ENCODE measurements at places on chromosomes 11 and 22.

- DNase-seq, result no peak
Measured at GRCh38 chr11:57812634-57813033, 51.0 kb downstream of the CTNND1 start.

DNA sequence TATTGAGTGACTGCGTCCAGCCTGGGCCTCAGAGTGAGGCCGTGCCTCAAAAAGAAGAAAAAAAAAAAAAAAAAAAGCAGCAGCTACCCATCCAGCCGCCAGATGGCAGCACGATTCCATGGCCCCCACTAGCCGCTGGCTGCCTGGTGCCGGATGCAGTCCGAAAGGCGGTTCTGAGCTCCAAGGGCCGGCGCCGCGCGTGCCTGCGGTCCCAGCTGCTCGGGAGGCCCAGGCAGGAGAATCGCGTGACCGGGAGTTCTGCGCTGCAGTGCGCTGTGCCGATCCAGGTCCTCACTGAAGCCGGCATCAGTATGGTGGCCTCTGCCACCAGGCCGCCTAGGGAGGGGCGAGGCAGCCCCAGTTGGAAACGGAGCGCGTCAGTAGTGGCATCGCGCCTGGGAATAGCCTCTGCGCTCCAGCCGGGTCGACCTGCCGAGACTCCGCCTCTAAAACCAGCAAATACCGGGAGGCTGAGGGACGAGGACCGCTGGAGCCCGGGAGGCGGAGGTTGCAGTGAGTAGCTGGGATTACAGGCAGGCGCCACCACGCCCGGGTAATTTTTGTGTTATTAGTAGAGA, 19.3 kb downstream of the SCARF2 start:
- DNase-seq, result peak; percentile 64

DNA sequence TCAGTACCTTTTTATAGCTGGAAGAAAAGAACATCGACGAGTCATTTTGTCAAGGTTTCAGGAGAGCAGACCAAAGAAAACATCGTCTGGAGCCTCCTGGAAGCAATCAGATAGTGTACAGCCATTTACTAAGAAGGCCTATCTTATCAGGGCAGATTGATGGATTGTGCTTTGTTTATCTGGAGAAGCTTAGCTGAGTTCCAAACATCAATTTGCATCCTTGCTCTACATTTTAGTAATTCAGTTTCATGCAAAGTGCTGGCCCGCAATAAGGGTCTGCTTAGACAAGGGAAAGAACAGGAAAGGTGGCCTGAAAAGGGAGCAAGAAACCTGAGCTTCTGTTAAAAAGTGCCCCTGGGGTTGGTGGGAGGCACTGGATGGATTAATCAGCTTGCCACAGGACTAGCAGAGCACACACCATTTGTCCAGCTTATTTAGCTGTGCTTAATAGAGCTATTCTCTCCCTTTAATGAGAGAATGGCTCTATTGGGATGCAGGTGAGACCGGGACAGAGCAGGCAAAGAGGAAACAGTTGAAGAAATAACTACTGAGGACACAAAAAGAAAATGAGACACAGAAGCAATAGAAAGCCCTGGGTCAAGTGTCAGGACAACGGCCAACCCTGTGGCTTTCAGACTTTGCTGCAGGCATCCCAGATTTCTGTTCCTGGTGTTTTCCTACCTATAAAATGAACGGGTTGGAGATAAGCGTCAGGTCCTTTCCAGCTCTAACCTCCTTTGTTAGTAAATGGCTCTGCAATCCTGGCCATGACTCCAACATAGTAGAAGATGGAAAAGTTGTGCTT, 122.1 kb upstream of the TTC12 start:
- DNase-seq, result no peak

- DNase-seq, result no peak
Measured at GRCh38 chr11:126884594-126884993, 116.0 kb downstream of the KIRREL3 start.

DNA sequence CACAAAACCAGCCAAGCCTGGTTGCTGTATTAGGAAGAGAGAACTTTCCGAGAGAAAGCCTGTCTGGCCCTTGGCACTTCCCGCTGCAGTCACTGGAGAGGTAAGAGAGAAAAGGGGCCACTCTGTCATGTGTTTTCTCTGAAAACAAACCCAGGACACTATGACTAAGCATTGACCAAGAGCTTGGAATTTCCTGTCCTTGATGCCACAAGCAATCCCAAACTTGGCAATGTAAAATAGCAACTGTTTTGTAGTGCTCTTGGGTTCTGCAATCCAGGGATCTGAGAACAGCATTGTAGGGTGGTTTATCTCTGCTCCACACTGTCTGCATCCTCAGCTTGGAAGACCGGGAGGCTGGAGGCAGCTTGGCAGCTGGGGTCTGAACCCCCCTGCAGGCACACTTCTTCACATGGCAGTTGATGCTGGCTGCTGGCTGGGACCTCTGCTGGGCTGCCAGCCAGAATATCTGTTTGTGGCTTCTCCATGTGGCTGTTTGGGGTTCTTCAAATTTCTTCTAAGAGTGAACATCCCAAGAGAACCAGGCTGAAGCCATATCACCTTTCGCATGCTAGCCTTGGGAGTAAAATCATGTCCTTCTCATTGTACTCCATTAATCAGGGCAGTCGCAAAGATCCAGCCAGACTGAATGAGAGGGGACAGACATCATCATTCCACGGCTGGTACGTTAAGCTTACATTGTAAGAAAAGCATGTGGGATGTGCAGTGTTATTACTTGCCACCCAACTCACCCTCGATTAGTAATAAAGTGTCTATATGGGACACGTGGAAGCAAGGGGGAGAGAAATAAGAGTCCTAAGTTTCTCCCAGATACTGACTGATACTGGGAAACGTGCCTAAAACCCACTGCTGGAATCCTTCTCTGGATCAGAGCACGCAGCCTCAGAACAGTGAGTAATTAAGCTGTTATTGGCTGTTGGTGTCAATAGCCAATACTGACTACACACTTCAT, 537.4 kb upstream of the B3GAT1 start:
- DNase-seq, result no peak

DNA sequence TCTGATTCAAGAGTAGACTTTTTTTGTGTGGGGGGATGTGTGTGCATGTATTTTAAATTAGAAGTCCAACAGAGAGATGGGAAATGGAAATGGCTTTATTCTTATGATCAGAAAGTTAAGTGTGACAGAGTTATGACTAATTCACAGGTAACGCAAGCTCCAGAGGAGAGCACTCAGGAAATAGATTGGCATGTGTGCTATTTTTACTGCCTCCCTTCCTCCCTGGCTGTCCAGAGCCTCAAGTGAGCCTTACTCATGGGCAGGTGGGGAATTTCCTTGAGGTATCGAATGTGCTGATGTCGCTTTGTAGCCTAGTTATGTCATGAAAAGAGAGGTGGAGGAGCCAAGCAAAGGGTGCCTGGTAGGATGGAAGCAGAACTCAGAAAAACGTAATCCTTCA, 70.3 kb upstream of the BDNF start:
- no peak for DNase-seq

DNA sequence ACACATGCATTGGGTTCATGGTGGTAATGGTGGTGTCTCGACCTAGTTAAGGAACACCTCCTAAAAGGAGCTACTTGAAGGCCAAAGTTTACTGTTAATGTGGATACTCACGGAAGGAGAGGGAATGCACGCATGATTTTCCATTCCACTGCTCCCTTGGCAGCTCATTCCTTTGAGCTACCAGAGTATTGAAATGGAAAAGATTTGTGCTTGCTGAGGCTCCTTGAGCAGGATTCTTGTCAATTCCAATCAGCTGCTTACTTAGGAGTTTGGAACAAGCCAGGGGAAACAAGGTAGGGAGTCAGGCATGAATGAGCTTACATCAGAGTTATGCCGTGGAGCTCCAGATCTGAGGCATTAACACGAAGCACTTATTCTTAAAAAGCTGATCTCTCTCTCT, 108.8 kb downstream of the GRIA4 start:
- no peak for DNase-seq

DNA sequence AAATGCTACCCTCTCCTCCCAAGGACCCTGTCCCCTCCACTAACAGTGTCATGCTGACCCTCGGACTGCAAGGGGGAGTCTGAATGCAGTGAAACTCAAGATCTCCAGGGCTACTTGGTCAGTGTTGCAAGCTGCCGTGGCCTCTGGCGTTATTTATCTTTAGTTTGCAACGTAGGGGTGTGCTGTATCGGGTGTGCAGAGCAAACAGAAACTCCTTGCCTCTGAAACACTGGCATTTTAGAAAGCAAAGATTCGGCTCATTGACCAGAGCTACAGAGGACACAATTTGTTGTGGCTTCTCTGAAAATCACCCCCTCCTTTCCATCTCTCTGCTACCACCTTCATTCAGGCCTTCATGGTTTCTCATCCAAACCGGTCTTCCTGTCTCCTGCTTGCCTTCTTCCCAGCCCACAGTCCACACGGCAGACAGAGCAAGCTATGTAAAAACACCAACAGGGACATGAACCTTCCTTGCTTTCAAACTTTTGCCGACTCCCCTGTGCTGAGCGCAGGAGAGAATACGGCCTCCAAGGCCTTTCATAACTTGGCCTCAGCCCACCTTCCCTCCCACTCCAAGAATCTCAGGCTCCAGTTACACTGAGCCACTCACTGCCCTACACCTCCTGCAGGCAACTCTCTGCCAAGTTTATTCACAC, 14.9 kb downstream of the FZD4 start:
- DNase-seq, result no peak

- DNase-seq, result no peak
Measured at GRCh38 chr22:47139013-47139789, 376.8 kb downstream of the TBC1D22A start.

GRCh38 chr11:35235936-35236666, 97.1 kb downstream of the CD44 start:
- peak; percentile 57 for DNase-seq

GRCh38 chr11:42593441-42593840, 718.4 kb upstream of the API5 start:
- no peak for DNase-seq

DNA sequence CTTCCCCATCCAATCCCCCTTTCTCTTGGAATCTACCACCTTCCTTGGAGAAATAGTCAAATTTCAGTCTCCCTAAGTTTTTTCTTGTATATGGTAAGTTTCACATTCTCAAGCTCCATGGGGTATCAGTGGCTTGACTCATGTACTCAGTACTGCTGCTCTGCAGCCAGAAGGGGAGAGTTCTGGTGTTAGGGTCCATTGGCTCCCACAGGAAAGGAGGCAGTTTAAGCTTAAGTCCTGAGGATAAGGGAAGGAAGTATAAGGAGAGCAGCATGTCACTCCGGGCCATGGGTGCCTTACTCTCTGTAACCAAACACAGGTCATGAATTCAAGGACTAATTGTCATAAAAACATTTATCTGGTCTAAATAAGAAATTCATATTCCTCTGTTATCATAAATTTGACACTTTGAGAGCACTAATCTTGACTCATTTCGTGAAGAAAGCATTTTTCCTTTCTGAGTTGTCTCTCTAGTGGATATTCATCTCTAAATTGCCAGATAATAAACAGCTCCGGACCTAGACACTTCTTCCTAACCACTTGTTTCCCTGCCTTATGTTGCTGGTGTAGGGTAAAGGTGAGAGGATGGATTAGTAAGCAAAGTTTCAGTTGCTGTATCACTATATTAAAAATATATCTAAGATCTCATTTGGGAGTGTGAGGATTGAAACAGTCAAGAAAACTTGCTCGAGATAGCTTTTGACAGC, 20.1 kb upstream of the SORL1 start:
- no peak for DNase-seq

DNA sequence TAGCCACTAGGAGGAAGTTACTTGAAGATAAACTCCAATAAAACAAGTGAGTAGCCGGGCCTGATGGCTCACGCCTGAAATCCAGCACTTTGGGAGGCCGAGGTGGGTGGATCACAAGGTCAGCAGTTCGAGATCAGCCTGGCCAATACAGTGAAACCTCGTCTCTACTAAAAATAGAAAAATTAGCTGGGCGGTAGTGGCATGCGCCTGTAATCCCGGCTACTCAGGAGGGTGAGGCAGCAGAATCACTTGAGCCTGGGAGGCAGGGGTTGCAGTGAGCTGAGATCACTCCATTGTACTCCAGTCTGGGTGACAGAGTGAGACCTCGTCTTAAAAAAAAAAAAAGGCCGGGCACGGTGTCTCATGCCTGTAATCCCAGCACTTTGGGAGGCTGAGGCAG, 34.0 kb upstream of the CLPB start:
- DNase-seq, result no peak

Measured in stimulated activated CD4-positive, alpha-beta T cell treated with anti-CD3 and anti-CD28 coated beads, Interleukin-1b, Interleukin-23, amount 100 ng/mL, for 48 hours (primary cell).